NCI-H2081 (cell line): ENCODE measurements at places on chromosomes 2 and 18.
A peak's percentile ranks its signal among the peaks of the same experiment; 100 is the strongest.

DNA sequence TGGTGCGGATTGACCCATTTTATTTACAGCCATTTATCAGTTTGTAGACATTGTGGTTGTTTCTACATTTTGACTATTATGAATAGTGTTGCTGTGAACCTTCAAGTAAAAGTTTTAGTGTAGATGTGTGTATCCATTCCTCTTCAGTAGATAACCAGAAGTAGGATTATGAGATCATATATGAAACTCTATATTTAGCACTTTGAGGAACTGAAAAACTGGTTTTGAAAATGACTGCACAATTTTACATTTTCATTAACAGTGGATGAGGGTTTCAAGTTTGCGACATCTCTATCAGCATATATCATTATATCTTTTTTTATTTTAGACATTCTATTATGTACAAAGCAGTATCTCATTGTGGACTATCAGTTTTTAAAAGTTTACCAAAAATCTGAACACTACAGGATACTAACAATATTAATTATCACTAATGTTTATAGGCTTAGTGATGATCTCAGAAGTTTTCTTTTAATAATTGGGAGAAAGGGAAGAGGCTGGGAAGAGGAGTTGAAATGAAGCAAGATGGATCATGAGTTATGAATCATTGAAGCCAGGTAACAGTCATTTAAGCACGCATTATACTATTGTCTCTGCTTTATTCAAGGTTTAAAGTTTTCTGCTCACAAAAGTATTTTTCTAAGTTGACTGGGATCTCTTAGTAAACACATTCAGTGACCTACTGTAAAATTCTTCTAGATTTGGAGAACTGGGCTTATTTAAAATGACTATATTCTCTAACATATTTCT, 329.0 kb upstream of the LRATD1 start:
- no peak for DNase-seq

GRCh38 chr2:55452879-55453278, 33.2 kb upstream of the CCDC88A start:
- DNase-seq = no peak

DNA sequence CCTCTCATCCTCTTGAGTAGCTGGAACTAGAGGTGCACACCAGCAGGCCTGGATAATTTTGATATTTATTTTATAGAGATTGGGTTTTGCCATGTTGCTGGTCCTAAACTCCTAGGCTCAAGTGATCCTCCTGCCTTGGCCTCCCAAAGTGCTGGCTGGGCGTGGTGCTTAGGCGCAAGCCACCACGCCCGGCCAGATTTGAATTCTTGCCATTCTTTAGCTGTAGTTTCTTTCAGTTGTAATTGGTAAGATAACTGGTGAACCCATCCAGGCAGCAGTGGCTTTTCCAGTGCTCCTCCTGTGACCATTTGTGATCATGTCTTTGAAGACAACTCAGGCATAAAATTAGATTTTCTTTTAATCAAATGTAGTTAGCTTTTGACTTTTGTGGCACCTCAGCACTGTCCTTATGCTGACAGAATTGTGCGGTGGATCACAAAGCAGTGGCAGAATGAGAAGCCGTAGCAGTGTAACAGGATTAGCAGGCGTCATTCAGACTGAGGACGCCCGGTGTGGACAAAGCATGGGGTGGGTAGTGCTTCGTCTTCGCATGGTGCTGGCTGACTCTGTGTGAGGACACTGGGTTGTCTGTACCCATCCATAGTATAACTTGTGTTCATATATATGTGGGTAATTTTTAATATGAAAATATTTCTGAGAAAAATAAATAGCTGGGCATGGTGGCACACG, 30.0 kb upstream of the TOGARAM2 start:
- DNase-seq = no peak

DNA sequence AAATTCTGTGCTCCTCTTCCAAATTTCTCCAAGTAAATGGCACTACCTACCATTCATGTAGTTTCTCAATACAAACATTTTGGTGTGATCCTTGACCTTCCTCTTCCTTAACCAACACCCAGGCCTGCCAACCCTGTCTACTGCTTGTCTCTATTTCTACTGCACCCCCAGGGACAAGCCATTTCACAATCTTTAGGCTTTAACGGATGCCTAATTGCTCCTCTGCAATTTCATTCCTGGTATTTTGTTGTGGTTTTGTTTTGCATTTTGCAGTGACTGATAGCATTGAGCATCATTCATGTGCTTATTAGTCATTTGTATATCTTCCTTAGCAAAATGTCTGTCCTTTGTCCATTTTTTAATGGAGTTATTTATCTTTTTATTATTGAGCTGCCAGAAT, 10.0 kb downstream of the FAP start:
- no peak for DNase-seq

- no peak for DNase-seq
These were observed 64.2 kb downstream of the NPAS2 start for GRCh38 chr2:100884145-100884621.

- DNase-seq = no peak
These were observed 2.9 kb upstream of the SEMA4C start for GRCh38 chr2:96872591-96873349.

DNA sequence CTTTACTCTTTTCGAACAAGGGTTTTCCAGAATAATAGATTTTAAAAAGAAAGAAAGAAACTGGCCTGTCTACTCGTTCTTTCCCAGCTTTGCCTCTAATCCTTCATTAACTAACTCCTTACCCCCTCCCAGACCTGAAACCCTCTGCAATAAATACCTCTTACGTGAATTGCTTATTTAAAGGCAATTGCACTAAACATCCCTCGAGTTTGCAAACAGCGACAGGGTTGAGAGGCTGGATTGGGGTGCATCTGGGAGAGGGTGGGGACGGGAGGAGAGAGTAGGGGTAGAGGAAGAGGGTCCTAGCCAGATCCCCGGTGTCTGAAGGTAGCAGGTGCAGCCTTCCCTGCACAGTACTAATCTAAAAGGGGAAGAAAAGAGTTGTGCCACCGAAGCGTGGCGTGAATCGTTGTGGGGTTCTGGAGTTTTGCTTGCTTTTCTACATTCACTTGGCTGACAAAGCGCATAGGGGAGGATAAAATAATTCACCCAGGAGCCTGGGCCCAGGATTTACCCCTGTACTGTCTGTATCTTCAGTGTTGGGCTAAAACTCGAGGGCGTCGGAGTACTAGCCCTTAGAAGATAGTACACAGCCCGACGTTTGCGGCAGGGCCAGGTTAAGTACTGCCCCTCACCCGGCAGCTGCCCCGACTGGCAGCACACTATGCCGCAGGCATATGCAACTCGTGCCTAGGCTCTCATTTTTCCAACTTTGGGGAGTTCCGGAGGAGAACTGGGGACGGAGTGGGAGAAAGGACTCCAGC, 1.9 kb upstream of the NEUROD1 start:
- DNase-seq = no peak

- no peak for DNase-seq
These were observed 1045.2 kb upstream of the NRXN1 start for GRCh38 chr2:52077159-52077558.

- DNase-seq = no peak
These were observed 65.1 kb downstream of the LOXHD1 start for GRCh38 chr18:46591783-46592391.

GRCh38 chr2:148888003-148888501, 13.0 kb downstream of the KIF5C start:
- peak; percentile 71 for DNase-seq

GRCh38 chr18:25734336-25734735, 356.1 kb downstream of the SS18 start:
- DNase-seq = peak; percentile 10

DNA sequence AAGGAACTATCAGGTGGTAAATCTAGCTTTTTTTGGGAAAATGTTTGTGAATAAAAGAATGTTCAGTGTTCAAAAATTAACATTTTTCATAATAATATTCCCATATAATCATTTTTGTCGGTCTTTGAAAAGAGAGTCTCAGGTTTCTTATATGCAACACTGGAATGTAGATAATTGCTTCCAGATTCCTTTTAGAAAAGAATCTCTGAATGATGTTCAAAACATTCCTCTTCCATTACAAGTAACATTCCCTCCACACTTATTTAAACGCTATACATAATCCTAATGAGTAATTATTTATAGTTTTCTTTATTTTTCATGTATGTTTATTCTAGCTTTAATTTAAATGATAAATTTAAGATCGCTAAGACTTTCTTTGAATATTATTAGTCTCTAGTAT, 7.0 kb downstream of the ZSWIM2 start:
- DNase-seq = no peak

DNA sequence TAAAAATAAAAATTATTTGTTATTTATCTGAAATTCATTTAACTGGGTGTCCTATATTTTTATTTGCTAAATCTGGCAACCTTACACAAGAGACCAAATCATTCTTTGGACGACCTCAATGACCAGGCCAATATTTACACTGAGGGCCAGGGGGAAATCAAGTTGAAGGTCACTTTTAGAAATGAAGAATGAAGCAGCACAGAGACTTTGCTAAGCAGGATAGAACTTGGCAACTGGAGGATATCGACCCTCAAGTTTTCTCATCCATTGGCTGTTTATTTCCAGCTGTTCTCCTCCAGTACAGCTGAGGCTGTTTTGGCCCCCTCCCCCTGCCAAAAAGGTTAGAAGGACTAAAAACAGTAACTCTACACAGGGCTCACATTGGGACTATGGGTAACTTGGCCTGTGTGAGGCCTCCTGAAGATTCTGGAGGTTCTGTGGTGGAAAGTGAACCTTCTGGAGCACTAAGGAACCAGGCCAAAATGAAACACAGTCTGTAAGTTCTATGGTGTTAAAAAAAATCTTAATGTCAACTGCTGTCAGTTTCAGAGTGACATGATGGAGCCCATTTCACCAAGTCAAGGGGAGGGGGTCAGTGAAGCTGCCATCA, 32.2 kb upstream of the ZFP36L2 start:
- DNase-seq = no peak

GRCh38 chr2:181197140-181197760, 216.8 kb downstream of the UBE2E3 start:
- no peak for DNase-seq

DNA sequence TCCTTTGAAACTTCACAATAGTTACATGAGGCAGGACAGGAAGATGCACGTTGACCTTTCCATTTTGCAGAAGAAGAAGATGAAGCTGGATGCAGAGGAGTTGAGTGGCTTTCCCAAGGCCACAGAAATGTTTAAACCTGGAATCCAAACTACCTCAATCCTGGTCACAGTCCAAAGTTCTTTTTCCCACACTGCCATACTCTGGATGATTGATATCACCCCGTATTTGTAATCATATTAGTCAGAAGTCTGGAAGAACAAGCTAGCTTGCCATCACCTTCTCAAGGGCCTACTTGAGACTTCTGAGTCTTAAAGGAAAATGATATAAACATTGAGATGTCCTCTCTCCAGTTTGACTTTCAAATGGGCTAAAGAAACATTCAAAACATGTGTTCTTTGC, 190.1 kb downstream of the LNPK start:
- DNase-seq = no peak

- DNase-seq = peak; percentile 74
These were observed 774 bp downstream of the MSH6 start for GRCh38 chr2:47783486-47784351.

DNA sequence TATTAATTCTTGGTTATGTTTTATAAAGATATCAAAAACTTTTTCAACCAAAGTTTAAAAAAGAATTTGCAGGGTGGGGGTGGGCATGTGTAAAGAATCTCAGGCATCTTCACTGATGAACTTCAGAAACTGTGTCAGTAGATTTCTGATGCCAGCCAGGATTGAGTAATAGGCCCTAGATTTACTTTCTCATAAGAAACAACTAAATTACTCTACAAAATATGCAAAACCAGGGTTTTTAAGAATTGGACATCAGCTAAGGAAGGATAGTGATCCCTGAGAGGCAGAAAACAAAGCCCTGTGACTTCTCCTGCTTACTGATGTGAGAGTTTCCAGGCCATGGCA, 11.9 kb upstream of the IL1R1 start:
- no peak for DNase-seq

GRCh38 chr18:49666045-49666775, 104.4 kb downstream of the LIPG start:
- DNase-seq = no peak

GRCh38 chr2:105928563-105928962, 183.9 kb downstream of the NCK2 start:
- DNase-seq = no peak

- DNase-seq = peak; percentile 10
These were observed 68.5 kb downstream of the SPIRE1 start for GRCh38 chr18:12589448-12589847.

DNA sequence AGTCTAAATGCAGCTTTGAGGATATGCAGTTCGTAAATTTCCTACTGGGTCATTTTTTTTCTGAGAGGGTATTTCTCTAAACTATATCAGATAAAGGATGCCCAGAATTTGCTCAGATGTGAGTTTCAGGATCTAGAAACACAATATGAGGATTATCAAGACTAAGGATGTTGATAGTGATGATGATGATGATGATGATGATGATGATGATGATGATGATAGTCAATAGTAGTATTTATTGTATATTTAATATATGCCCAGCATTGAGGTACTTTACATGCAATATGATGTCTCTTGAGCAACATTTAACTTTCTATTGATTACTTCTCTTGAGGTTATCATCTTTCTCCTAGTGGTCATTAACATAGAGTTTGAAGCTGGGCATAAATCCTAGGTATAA, 222.1 kb upstream of the NRP2 start:
- no peak for DNase-seq

- DNase-seq = no peak
These were observed 7.6 kb downstream of the TRIP12 start for GRCh38 chr2:229914171-229914570.

DNA sequence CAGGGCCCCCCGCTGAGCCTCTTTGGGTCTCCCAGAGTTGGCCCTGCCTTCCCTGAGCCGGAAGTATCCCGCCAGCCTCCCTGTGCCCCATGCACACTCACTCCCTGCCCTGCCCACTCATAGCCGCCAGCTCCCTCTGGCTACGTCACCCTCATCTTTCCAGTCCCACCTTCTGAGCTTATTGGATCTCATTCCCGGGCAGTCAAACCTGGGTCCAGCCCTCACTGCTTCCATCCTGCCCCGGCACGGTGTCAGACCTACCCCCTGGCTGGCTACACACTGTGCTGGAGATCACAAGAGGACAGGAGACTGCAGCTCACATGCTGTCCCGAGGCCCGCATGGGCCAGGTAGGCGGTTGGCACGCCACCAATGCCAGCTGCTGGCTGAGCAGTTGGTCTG, 147.2 kb downstream of the ASB1 start:
- DNase-seq = no peak

DNA sequence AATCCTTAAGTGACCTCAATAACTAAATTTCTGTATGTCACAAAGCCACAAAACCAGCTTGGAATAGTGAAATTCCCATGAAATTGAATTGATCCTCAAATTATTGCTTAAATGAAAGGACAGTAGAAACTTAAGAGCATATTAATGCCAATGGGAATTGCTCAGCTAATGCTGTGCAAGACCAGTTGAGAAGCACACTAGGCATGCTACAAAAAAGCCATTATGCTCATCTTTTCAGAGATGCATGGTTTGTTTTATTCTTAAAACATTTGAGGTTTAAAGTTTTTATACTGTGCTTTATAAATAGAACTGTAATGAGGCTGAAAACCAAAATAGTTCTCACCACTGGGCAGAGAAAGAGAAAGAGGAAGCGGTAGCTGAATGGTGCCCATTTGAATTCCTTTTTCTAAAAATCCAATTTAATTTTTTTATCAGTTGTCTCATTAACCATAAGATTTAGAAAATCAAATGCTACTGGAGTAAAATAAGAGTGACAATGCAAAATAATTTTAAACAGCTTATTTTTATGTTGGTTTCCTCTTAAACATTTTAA, 98.6 kb downstream of the LNPK start:
- no peak for DNase-seq

- no peak for DNase-seq
These were observed 63.2 kb downstream of the DLGAP1 start for GRCh38 chr18:4391859-4392258.
